ENCODE measurements at places on chromosomes 1 and 21.
A peak's percentile ranks its signal among the peaks of the same experiment; 100 is the strongest.

DNA sequence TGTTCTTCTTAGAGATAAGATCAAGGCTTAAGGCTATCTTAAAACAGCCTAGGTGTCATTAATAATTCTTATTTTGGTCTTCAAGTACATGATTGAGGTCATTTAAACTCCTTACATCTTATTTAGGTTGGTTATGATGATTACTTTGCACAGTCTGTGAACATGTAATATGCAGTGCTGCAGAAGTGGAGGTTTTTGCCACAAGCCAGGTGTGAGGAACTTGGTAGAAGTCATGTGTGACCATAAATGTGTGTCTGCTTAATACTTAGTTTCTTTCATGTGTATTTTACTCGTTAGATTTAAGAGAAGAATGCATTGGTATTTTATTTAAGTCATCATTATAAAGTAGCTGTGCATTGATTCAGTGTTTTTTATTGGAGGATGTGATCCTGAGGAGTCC, 10.1 kb downstream of the ATG4C start:
- ATAC-seq, result no peak

DNA sequence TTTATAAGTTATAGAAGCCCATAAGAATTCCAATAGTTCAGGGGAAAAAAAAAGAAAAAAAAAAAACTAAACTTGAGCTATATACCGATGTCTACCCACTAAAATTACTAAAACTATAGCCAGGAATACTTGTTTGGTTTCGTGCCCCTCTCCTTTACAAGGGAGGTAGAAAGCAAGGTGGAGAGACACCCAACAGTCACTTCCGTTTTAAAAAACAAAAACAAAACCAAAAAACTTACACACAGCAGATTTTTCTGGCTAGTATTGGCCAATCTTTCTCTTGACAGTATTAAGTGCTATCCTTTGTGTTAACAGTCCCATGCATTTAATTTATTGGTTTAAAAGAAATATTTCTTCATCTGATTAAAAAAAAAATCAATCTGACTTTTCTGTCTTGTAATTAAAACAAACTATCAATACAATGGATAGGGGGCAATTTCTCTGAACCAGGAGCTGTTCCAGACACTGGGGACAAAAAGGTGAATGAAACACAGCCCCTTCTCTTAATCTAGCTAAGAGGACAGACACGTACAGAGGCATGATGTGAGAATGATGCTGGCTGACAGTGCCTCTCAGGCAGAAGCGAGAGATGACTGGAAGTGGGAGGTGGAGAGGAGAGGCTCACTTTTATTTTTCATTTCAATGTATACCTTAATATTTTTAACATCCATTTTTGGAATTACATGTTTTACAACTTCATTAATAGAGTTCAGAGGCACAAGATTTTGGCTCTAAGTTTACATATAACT, 214.8 kb downstream of the RERE start:
- peak; percentile 58 for ATAC-seq

DNA sequence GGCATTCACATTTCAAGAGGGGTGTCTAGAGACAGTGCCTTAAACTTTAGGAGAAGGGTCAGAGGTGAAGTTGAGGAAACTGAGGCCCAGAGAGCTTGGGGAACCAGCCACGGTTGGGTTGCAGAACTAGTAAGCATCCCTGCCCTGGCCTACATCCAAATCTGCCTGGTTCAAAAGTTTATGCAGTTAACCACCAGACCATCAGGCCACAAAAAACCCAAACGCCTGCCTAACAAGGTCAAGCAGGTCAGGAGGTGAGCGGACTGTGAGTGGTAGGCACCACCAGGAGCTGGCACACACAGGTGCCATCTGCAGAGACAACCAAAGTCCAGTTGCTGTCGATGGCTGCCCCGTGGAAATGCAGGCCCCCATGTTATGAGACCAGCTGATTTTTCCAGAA, 51.2 kb downstream of the FBXO2 start:
- no peak for ATAC-seq

DNA sequence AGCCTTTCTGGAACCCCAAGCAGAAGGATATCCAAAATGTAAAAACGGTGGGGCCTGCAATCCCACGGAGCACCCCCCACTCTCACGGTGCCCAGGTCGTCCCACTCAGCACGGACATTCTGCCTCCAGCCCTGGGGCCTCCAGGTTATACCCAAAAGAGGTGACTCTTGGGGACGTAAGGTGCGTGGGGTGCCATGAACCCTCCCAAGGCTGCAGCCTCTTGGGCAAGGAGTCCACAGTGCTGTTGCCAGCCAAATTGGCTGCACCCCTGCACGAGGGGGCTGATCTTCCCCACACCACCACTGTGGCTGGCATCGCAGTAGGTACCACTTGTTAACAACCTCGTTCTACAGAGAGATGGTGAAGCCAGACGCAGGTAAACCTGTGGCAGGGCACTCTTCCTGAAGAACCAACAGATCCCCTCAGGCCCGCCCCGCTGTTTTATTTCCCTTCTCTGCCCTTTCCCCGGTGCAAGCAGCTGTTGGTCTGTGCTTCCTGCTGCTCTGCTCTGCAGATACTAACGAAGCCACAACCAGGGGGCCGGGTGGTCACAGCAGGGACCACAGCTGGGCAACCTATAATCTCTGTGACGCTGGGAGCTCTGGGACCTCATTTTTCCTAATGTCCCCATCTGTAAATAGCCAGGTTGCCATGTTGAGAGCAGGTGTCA, 8.7 kb downstream of the TFF3 start:
- ATAC-seq, result no peak

GRCh38 chr21:43012596-43012995, 38.2 kb downstream of the PKNOX1 start:
- ATAC-seq, result peak; percentile 92

DNA sequence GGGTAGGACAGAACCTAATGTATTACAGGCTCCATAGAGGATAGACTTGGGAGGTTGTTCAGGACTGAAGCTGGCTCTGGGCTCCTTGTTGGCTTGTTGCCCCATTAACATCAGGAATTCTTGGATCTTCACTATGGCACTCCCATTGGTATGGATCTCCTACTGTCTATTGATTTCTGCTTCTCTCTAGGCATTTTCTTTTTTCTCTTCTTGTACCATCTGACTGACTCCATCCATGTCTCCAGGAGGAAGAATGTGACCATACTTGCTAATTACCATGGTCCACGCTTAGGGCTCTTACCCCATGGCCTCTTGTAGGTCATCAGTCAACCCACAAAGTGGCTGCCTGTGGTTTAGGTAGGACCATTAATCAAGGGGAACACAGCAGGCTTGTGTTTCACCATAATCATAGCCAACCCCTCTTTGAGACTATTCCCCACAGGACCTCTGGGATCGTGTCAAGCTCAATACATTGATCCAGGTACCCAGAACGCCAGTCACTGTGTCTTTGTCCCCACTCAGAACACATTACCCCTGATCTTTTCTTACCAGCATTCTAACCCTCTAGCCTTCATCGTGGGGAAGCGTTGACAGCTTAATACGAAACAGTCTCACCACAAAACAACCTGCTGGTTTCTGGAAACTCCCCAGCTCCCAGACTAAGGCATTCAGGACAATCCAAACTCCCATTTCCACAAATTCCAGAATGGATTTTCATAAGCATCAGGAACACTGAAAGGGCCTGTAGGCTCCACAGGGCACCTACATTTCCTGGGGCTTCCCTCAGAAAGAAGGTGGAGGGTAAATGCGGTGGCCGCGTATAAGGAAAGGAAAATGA, 97.1 kb downstream of the ETS2 start:
- ATAC-seq, result no peak

GRCh38 chr21:34771512-34772028, 102.8 kb downstream of the CLIC6 start:
- ATAC-seq, result no peak

- ATAC-seq, result no peak
These were observed 70.6 kb downstream of the ALPL start for GRCh38 chr1:21579791-21580190.

DNA sequence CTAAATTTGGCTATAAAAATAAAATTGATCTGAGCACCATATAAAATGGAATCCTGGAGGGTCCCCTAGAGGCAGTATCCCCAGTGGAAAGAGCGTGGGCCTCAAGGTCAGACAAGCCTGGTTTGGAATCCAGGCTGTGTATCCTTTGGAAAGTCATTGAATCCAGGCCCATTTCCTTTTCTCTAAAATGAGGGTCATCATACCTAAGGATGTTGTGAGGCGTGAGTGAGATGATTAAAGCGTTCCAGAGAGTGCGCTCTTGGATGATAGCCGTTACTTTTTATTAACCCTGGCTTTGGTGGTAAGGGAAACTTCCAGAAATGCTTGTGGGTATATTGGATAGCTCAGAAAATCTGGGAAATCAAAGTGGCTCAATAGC, 683 bp upstream of the ZNF436 start:
- ATAC-seq, result no peak

All from activated T-helper 17 cell treated with anti-CD3 and anti-CD28 coated beads, Interleukin-2, amount 50 U/mL, for 72 hours (primary cell).